ENCODE measurements at places on chromosomes 3 and 15.

DNA sequence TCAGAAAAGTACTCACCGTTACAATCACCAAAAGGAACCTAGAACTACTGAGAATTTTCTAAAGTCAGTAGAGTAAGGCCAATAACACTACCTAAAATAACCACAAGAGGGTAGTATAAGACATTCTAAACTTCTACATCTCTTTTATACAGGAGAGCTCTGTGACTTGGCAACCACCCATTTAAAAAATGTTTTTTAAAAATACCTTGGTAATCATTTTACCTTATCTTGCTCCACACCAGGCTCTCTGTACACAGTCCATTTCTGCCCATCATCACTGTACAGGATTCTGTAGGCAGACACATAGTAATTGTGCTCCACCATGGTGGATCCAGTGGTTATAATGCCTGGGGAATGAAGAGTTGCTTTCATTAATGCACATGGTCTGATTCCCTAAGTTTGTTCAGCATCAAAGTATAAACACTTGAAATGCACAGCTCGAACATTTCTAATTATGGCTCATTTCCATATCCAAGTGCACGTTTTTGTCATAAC lies 54.5 kb downstream of the ST3GAL6 start:
- H3K4me1 ChIP-seq = peaks cover 24% of the 10 kb centered on the region
- no peak overlapping the region for H3K4me3 ChIP-seq

- H3K36me3 ChIP-seq = no peaks in the 10 kb centered on the region
- peaks cover 11% of the 10 kb centered on the region for H3K4me1 ChIP-seq
- DNase-seq = peak; percentile 69
- 0 out of 2 replicates have a peak, but pooled peaks cover 4% of the 10 kb centered on the region for H3K27me3 ChIP-seq
- H3K4me3 ChIP-seq = peak overlapping the region; percentile 22
- H3K27ac ChIP-seq = no peak overlapping the region
These were observed 123.2 kb upstream of the UBE2E2 start for GRCh38 chr3:23079976-23080375.

GRCh38 chr15:61724251-61724939 lies 335.9 kb downstream of the VPS13C start:
- H3K36me3 ChIP-seq = no peaks in the 10 kb centered on the region
- H3K27ac ChIP-seq = no peak overlapping the region
- no peak overlapping the region for H3K4me3 ChIP-seq
- DNase-seq = no peak

DNA sequence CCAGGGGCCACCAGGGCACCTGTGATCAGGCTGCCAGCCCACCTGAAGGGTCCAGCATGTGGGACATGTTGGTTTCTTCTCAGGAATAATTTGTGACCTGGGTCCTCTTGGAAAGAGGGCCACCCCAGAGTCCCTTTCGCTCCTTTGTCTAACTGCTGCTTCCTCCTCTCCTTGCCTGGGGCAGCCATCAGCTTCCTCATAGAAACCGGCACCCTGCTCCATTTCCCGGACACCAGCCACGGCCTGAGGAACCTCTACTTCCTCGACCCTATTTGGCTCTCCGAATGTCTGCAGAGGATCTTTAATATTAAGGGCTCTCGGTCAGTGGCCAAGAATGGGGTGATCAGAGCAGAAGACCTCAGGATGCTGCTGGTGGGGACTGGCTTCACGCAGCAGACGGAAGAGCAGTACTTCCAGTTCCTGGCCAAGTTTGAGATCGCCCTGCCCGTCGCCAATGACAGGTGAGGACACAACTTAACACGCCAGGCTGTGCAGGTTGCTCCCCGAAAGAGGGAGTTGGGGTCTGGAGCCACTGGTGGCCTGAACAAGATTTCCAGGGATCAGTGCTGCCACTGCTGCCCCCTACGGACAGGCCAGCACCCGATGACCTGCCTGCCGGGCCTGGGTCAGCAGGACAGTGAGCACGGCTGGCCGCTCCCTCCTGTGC lies 109.7 kb downstream of the LRRK1 start:
- no peaks in the 10 kb centered on the region for H3K4me1 ChIP-seq
- DNase-seq = no peak
- H3K27ac ChIP-seq = no peak overlapping the region

DNA sequence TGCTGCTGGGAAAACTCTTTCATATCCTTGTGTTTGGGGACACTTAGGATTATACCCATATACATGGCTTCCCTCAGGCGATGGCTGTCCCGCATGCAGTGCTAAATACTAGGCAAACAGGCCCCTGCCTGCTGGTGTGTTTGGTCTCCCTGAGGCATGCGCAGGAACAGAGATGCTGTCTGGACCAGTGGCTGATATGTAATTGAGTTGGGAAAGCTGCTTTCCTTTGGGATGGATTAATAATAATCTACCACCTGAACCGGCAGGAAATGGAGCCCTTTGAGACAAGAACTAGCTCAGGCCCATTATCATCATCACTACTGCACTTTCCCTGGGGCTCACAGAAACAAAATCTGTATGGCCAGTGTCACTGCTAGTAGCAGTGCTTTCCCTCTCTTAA lies 18.0 kb downstream of the ZDHHC3 start:
- peaks cover 54% of the 10 kb centered on the region for H3K4me1 ChIP-seq
- no peaks in the 10 kb centered on the region for H3K27me3 ChIP-seq
- H3K36me3 ChIP-seq = peaks cover 7% of the 10 kb centered on the region

DNA sequence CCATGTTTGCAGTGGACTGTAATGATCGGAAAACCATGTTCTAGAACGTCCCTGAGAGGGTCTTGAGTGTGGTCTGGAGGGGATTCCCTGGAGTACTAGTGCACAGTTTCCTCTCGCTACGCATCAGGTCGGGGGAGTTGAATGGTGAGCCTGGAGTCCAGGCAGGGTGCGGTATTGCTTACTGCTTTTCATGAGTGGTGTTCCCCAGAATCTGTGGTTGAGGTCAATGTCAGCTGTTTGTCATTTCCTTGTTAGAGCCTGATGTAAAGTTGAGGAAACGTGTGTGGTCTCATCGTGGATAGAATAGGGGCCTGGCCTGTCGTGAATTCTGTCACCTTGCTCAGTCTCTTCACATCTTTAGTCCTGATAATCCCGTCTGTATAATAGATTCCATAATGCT lies 328.2 kb upstream of the LRRFIP2 start:
- H3K36me3 ChIP-seq = no peaks in the 10 kb centered on the region
- peaks cover 73% of the 10 kb centered on the region for H3K27me3 ChIP-seq
- no peak for DNase-seq
- H3K4me1 ChIP-seq = no peaks in the 10 kb centered on the region
- no peak overlapping the region for H3K27ac ChIP-seq
- no peak overlapping the region for H3K4me3 ChIP-seq

DNA sequence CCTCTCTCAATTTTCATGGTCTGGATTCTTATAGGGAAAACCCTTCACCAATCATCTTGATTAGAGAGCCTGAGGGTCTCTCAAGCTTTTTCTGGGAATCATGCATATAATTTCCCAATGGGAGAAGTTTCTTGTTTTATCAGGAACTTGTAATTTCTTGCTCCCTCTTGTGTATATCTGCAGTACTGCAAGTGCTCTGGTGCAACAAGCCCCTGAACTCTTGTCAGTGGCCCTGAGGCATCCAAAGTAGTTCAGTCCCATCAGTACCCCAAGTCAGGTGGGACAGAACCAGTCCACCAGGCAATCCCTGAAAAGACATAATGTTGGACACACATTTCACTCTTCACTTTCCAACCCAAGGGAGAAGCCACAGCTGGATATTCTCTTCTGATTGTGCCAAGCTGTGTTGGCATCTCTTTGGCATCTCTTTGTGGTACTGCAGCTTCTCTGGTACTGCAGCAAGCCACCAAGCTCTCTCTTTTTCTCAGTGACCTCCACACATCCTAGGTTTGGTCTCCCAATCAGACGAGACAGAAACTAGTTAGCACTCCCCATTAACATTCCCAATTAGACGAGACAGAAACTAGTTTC lies 214.5 kb downstream of the ZIC4 start:
- H3K4me3 ChIP-seq = no peak overlapping the region
- H3K4me1 ChIP-seq = no peaks in the 10 kb centered on the region
- H3K36me3 ChIP-seq = no peaks in the 10 kb centered on the region
- no peak for DNase-seq
- H3K27ac ChIP-seq = no peak overlapping the region
- H3K27me3 ChIP-seq = no peaks in the 10 kb centered on the region

DNA sequence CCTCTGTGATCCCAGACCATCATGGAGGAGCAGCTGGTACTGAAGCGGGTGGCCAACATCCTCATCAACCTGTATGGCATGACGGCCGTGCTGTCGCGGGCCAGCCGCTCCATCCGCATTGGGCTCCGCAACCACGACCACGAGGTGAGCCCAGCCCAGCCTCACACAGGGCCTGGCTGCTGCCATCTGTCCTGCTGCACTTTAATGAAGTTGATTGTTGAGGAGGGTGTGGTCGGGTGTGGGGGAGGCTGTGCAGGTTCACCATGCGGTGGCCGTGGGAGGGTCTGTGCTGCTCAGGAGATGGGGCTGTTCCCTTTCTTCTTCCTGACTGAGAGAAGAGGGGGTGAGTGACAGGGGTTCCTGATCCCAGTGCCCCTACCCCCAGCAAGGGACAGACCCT lies 30.6 kb downstream of the ACAD9 start:
- H3K36me3 ChIP-seq = 0 out of 2 replicates have a peak, but pooled peaks cover 4% of the 10 kb centered on the region
- H3K27me3 ChIP-seq = no peaks in the 10 kb centered on the region
- H3K4me3 ChIP-seq = no peak overlapping the region
- no peak overlapping the region for H3K27ac ChIP-seq
- no peaks in the 10 kb centered on the region for H3K4me1 ChIP-seq

- no peaks in the 10 kb centered on the region for H3K36me3 ChIP-seq
- DNase-seq = no peak
- H3K4me3 ChIP-seq = no peak overlapping the region
- no peaks in the 10 kb centered on the region for H3K4me1 ChIP-seq
These were observed 20.3 kb upstream of the NOX5 start for GRCh38 chr15:68994149-68994548.

DNA sequence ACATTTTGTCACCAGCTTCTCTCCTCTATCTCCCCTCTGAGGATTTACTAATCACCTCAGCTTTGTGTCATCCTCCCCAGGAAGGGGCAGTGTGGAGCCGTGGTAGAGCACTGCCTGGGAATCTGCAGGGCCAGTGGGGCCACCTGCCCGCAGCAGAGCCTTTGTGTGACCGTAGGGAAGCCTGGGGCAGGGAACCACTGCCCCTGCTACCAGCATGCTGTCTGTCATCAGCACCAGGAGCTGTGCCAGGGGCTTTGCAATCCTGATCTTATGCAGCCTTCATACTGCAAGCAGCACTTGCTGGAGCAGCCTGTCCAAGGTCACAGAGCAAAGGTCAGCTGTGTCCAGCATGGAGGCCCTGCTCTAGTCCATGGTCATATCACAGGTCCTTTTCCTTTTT lies 170.2 kb upstream of the IL12A start:
- H3K27ac ChIP-seq = no peak overlapping the region
- no peak for DNase-seq
- H3K27me3 ChIP-seq = no peaks in the 10 kb centered on the region
- no peaks in the 10 kb centered on the region for H3K36me3 ChIP-seq
- H3K4me3 ChIP-seq = no peak overlapping the region

DNA sequence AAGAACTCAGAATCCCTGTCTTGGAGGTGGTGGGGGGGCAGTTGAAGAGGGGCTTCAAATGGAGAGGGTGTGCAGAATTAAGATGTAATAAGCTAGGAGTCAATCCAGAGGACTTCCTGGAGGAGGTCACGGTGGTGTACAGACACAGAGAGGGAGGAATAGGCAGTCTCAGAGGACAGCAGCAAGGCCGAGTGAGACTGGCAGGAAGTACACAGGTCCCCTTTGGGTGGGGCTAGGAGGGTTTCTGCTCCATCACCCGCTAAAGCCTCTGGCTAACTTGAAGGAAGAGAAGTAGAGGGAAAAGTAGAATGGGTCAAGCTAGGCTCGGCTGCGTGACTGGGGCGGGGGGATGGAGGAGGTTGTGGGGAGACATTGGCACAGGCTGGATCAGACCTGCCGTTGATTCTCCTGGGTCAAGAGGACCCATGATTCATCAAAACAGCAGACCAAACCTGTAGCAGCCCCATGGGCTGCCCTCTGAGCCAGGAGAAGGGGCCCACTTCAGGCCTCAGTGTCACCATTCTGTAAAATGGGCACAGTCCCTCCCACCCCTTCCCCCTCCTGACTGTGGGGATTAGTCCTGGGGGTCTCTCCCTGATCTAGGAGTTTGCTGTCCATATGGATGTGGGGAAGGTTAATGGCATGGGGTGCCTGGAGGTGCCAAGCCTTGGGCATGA lies 16.9 kb downstream of the CSPG4 start:
- DNase-seq = no peak
- no peaks in the 10 kb centered on the region for H3K36me3 ChIP-seq
- peaks cover 11% of the 10 kb centered on the region for H3K4me1 ChIP-seq
- H3K4me3 ChIP-seq = no peak overlapping the region

GRCh38 chr3:103406320-103406850 lies 971.6 kb downstream of the ZPLD1 start:
- DNase-seq = no peak
- H3K27ac ChIP-seq = no peak overlapping the region
- no peak overlapping the region for H3K4me3 ChIP-seq
- no peaks in the 10 kb centered on the region for H3K4me1 ChIP-seq

DNA sequence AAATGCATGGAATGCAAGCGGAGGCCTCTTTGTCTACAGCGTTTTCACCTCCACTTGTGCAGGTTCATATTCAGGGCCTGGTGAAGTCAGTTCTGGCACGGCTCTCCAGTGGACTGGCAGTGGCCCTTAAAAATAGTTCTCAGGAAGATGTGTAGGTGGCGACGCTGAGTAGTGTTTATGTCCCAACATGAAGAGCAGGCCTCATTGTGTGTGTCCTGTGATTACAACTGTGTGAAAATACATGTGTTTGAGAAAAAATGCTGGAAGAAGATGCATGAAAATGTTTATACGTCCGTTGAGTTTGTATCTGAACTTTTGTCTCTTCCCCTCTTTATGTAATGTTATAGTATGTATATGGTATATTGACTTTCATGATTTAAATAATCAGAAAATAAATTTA lies 7.2 kb downstream of the LIPC start:
- DNase-seq = peak; percentile 18
- no peaks in the 10 kb centered on the region for H3K27me3 ChIP-seq
- H3K27ac ChIP-seq = peak overlapping the region; percentile 100
- H3K4me1 ChIP-seq = peaks cover 58% of the 10 kb centered on the region

DNA sequence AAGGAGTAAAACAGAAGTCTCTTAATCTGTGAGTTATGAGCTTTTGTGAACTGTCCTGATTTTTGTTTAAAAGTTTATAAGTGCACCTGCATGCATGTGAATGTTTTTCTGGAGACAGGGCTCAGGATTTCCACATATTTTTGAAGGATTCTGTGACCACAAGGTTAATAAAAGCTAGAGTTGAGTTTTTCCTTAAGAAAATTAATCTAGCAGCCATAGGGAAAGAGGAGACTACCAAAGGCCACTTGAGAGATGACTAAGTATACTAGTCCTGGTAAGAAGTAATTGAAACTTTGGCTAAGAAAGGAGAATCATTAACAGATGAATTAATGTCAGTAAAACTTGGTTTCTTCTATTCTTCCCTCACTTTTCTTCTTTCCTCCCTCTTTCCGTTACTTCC lies 176.8 kb upstream of the EPHA3 start:
- DNase-seq = no peak
- H3K36me3 ChIP-seq = no peaks in the 10 kb centered on the region

Measured in PC-9 (cell line).